ENCODE measurements at places on chromosomes 1 and 21. TPM values are rescaled to one million over a fixed set of nuclear protein-coding genes. Genes with fewer than 3 reads are reported as not detected.

Gene COL9A2
- total RNA-seq = 0.88 TPM

Gene CA6
- not detected for total RNA-seq

Gene DCST2
- not detected for total RNA-seq

Gene NTMT2
- total RNA-seq = not detected

Gene KLF17
- not detected for total RNA-seq

Gene ACKR1
- not detected for total RNA-seq
